Esophagus squamous epithelium (tissue), 5 donors: ENCODE measurements at places on chromosomes 6 and 20. TPM values are rescaled to one million over a fixed set of nuclear protein-coding genes. Genes with fewer than 3 reads are reported as not detected.

DNA sequence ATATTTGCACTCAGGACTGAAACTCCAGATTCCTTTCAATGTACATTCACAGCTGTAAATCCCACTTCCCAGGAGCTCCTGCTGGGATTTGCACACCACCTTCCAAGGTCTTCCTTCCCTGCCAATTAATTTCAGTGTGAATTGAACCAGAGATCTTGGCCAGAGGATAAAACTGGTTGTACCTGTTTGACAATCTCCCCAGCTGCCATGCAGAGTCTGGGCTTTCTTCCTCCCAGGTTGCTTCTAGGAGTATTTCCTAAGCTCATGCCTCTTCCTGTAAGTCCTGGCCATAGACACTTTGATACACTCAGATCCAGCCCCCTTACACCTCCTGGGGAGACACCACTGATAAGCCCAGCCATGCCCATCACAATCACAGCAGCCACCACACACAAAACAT, 15.6 kb downstream of the MAFB start:
- H3K27ac ChIP-seq, result no peak overlapping the region
- H3K27me3 ChIP-seq, result no peaks in the 10 kb centered on the region
- DNase-seq, result no peak
- H3K4me3 ChIP-seq, result no peak overlapping the region
- H3K36me3 ChIP-seq, result no peaks in the 10 kb centered on the region

GRCh38 chr6:130183271-130184222, 39.2 kb downstream of the SAMD3 start:
- no peak for DNase-seq
- no peaks in the 10 kb centered on the region for H3K4me1 ChIP-seq
- H3K27ac ChIP-seq, result no peak overlapping the region
- H3K4me3 ChIP-seq, result no peak overlapping the region
- H3K36me3 ChIP-seq, result no peaks in the 10 kb centered on the region

DNA sequence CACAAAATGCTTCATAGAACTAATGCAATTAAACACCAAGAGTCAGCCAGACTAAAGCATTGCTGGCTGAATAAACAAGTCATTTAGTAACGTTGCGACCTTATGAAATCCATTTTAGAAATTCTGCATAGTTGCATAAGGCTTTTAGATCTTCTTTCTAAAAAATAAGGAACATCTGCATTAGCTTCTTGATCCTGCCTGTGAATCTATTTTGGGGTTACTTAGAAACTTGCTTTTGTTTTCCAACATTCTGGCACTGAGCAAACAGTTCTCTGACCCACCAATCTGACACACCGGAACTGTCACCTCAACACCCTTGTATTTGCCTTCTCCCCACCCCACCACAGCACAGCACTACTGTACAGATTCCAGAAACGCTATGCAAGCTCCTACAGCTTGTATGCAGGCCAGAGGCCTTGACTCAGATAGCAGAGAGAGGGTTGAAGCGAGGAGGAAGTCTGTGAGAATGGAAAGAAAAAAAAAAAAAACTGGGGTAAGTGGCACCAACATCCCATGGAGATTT, 55.0 kb downstream of the KIF13A start:
- no peak overlapping the region for H3K4me3 ChIP-seq
- H3K27ac ChIP-seq, result peak overlapping the region; percentile 54
- no peaks in the 10 kb centered on the region for H3K36me3 ChIP-seq
- DNase-seq, result no peak
- no peaks in the 10 kb centered on the region for H3K27me3 ChIP-seq

SRMS gene
- total RNA-seq, result not detected

DNA sequence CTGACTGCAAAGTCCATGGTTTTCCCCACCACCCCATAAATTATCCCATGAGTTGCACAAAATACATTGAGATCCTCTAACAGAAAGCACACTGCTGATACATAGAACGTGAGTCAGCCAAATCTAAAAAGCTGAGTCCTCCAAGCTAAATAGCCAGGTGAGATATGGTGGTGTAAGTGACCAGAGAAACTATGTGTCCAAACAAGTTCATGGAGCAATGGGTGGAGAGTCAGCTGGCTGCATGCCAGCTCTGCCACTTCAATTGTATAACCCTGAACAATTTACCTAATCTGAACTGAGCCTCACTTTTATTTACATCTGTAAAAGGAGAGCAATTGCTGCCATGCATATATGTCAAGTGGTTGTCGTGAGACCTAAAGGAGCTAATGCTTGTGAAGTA, 9.7 kb downstream of the SNAP25 start:
- H3K27ac ChIP-seq, result no peak overlapping the region
- no peaks in the 10 kb centered on the region for H3K4me1 ChIP-seq
- no peaks in the 10 kb centered on the region for H3K27me3 ChIP-seq
- H3K36me3 ChIP-seq, result no peaks in the 10 kb centered on the region
- no peak for DNase-seq
- H3K4me3 ChIP-seq, result no peak overlapping the region

OR12D3 gene
- not detected for total RNA-seq

DNA sequence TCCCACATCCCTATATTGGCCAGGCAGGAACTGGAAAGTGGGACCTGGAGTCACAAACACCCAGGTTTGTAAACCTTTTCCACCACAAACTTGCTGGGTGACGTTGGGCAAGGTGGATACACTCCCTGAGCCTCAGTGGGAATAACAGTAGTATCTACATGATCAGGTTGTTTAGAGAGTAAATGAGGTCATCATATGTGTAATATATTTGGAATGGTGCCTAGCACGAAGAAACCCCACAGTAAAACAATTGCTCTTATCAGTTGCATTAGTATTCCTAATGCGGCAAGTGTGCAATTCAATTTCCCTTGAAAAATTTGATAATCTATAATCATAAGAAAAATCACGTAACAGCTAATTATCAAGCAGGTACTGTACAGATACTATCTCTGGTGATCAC, 51.9 kb downstream of the HIVEP2 start:
- H3K4me3 ChIP-seq, result no peak overlapping the region
- peaks cover under 1% of the 10 kb centered on the region for H3K4me1 ChIP-seq
- H3K36me3 ChIP-seq, result no peaks in the 10 kb centered on the region
- H3K27ac ChIP-seq, result no peak overlapping the region

GRCh38 chr20:3340443-3340842, 67.0 kb downstream of the DNAAF9 start:
- H3K4me1 ChIP-seq, result no peaks in the 10 kb centered on the region
- no peak overlapping the region for H3K4me3 ChIP-seq
- H3K27ac ChIP-seq, result no peak overlapping the region
- H3K36me3 ChIP-seq, result peaks cover 4% of the 10 kb centered on the region

DNA sequence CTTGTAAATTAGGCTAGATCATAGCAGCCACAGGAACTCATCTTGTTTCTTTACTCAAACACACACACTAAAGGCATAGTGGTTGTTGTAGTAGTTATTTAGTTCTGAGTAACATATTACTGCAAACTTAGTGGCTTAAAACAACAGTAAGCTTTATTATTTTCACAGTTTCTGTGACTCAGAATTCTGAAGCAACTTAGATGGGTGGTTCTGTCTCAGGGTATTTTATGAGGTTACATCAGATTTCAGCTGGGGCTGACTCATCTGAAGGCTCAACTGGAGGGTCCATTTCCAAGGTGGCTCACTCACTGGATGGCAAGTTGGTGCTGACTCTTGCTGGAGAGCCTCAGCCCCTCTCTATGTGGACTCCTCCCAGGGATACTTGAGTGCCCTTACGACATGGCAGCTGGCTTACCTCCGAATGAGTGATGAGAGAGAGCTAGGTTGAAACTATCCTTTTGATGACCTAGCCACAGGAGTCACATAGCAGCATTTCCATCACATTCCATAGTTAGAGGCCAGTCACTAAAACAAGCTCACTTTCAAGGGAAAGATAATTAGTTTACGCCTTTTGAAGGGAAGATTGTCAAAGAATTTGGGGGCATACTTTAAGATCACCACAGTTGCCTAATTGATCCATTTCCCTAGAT, 136.5 kb upstream of the PRND start:
- H3K36me3 ChIP-seq, result no peaks in the 10 kb centered on the region
- no peak overlapping the region for H3K4me3 ChIP-seq
- no peaks in the 10 kb centered on the region for H3K27me3 ChIP-seq
- no peak for DNase-seq
- H3K4me1 ChIP-seq, result no peaks in the 10 kb centered on the region
- H3K27ac ChIP-seq, result no peak overlapping the region

GRCh38 chr6:116461932-116462885, 1.0 kb downstream of the CALHM6 start:
- no peaks in the 10 kb centered on the region for H3K36me3 ChIP-seq
- no peaks in the 10 kb centered on the region for H3K27me3 ChIP-seq
- no peak for DNase-seq
- H3K4me1 ChIP-seq, result no peaks in the 10 kb centered on the region

NTSR1 gene
- 0.06 TPM for total RNA-seq

DNA sequence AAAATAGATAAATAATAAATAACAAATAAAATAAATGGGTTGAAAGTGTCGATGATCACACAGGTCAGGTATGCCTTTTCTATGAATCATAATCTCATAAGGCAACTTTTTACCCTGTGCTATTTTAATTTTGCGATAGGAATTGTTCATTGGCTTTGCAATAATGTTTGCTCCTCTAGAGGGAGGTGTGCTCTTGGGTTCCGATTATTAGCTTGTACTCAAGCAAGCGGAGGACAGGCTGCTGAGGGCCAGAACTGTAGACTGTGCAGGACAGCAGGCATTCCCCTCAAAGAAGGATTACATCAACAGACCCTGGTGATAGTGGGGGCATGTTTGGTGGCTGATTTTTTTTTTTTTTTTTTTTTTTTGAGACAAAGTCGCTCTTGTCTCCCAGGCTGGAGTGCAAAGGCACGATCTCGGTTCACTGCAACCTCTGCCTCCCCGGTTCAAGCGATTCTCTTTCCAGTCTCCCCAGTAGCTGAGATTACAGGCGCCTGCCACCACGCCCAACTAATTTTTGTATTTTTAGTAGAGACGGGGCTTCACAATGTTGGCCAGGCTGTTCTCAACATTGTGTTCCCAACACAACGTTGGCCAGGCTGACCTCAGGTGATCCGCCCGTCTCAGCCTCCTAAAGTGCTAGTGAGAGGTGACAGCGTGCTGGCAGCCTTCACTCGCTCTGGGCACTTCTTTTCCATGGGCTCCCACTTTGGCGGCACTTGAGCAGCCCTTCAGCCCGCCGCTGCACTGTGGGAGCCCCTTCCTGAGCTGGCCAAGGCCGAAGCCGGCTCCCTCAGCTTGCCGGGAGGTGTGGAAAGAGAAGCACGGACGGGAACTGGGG, 35.6 kb downstream of the RIOK1 start:
- H3K27ac ChIP-seq, result no peak overlapping the region
- no peaks in the 10 kb centered on the region for H3K36me3 ChIP-seq
- peaks cover 33% of the 10 kb centered on the region for H3K4me1 ChIP-seq
- H3K27me3 ChIP-seq, result no peaks in the 10 kb centered on the region
- no peak for DNase-seq
- H3K4me3 ChIP-seq, result no peak overlapping the region

DNA sequence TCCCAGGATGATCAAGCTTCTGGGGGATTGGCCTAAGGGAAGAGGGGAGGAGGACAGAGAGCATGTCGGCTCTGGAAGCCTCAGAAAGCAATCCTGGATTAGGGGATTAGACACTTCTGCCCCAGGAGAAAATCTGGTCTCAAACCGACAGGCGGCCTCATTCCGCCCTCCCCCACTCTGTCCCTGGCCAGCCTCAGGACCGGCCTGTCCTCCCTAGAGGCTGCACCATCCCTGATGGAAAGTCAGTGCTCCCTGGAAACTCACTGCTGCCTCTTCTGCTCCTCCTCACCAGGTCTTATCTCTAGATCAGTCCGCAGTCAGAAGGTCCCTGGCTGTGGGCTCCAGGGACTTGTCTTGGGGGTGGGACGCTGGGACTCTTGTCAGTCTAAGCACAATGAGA, 905 bp upstream of the SLC12A5 start:
- H3K36me3 ChIP-seq, result no peaks in the 10 kb centered on the region
- no peak overlapping the region for H3K27ac ChIP-seq
- H3K4me3 ChIP-seq, result no peak overlapping the region
- DNase-seq, result no peak
- H3K27me3 ChIP-seq, result peaks cover 45% of the 10 kb centered on the region

SLC22A2 gene
- total RNA-seq, result not detected

- no peak overlapping the region for H3K4me3 ChIP-seq
- no peaks in the 10 kb centered on the region for H3K27me3 ChIP-seq
- H3K36me3 ChIP-seq, result no peaks in the 10 kb centered on the region
- H3K4me1 ChIP-seq, result peaks cover 7% of the 10 kb centered on the region
- peak overlapping the region; percentile 19 for H3K27ac ChIP-seq
Observed at GRCh38 chr20:36777167-36777566, 3.6 kb upstream of the DSN1 start.

DNA sequence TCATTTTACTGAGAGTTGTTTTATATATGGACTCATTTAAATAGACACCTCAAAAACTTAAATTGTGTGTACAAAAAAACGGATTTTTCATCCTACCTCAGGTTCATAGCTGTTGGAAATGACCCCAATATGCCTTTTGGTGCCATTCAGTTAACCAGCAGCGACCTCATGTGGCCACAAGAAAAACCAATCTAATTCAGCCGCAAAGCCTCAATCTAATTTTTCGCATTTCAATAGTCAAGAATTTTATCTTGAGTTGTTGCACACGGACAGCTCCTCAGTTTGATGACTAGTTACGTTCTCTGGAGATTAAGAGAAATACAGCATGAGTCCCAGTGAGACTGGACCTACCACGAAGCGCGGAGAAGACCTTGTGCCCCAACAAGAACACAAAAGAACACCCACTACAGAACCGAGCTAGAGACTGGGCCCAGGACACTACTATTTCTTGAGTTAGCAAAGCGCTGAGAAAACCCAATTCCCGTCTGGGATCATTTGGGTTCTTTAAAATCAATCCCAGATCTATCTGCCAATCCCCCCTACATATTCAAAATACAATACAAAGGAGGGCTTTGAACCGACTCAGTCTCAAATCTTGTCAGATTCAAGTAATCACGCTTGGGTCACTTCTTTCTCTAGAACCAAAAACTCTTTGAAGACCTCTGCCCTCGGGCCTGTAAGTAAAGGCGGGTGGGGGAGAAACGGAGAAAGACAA, 1.1 kb downstream of the TCP11 start:
- no peaks in the 10 kb centered on the region for H3K27me3 ChIP-seq
- H3K27ac ChIP-seq, result no peak overlapping the region
- H3K4me1 ChIP-seq, result no peaks in the 10 kb centered on the region
- H3K4me3 ChIP-seq, result no peak overlapping the region

GRCh38 chr6:31580438-31580740, 1.8 kb downstream of the LTB start:
- H3K27me3 ChIP-seq, result no peaks in the 10 kb centered on the region
- DNase-seq, result no peak
- peak overlapping the region; percentile 72 for H3K4me3 ChIP-seq
- peak overlapping the region; percentile 71 for H3K27ac ChIP-seq
- peaks cover 18% of the 10 kb centered on the region for H3K4me1 ChIP-seq

- no peaks in the 10 kb centered on the region for H3K27me3 ChIP-seq
- no peak for DNase-seq
- no peak overlapping the region for H3K4me3 ChIP-seq
- no peaks in the 10 kb centered on the region for H3K36me3 ChIP-seq
- peaks cover 23% of the 10 kb centered on the region for H3K4me1 ChIP-seq
- peak overlapping the region; percentile 84 for H3K27ac ChIP-seq
Observed at GRCh38 chr6:157225575-157225995, 97.7 kb downstream of the TMEM242 start.

SLPI gene
- total RNA-seq, result 983 TPM

GRCh38 chr6:4253604-4254231, 118.3 kb upstream of the ECI2 start:
- no peak for DNase-seq
- no peak overlapping the region for H3K27ac ChIP-seq
- no peak overlapping the region for H3K4me3 ChIP-seq

GRCh38 chr6:46862381-46862780, 59.4 kb downstream of the ADGRF5 start:
- no peaks in the 10 kb centered on the region for H3K4me1 ChIP-seq
- H3K27ac ChIP-seq, result no peak overlapping the region

GRCh38 chr20:38581013-38581412, at the start of gene ADIG:
Gene ADIG (plus strand): TSS chr20:38581197. CDS start chr20:38581251, 54 bp downstream.
- no peak for DNase-seq
- peaks cover 18% of the 10 kb centered on the region for H3K36me3 ChIP-seq
- peaks cover 8% of the 10 kb centered on the region for H3K4me1 ChIP-seq
- H3K27me3 ChIP-seq, result no peaks in the 10 kb centered on the region
